ENCODE measurements at places on chromosomes 4 and X.
A peak's percentile ranks its signal among the peaks of the same experiment; 100 is the strongest.

- no peak for DNase-seq
Measured at GRCh38 chr4:25913056-25913850, 767 bp upstream of the SMIM20 start.

DNA sequence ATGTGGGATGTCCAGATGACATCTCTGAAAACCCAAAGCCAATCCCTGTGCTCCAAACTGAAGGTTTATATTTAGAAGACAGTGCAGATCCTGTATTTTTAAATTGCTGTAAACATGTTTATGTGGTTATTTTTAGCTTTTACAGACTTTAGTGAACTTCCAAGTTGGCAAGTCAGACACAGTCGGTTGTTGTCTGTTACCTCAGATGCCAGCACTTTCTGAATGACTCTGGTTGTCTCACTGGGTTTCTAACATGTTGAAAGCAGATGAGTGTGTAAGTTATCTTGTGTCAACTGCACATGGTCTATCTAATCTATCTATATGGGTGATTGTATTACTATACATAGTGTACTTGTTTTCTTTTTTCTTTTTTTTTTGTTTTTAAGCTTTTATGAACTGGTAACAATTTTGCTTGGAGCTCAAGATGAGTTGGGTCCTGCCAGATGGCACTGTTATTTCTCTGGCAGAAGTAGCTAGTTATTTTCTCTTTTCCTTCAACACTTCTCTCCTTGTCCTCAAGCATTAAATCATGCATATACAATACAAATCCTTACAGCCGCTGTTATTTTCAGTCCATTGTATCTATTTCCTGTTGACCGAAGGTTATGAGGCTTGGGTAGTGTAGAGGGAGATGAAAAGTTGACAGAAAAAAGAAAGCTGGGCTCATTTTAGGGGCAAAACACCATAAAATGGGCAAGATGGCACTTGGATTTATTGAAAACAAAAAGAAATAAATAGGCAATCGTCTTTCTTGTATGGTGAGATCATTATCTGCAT lies 66.3 kb downstream of the GAB1 start:
- no peak for DNase-seq

DNA sequence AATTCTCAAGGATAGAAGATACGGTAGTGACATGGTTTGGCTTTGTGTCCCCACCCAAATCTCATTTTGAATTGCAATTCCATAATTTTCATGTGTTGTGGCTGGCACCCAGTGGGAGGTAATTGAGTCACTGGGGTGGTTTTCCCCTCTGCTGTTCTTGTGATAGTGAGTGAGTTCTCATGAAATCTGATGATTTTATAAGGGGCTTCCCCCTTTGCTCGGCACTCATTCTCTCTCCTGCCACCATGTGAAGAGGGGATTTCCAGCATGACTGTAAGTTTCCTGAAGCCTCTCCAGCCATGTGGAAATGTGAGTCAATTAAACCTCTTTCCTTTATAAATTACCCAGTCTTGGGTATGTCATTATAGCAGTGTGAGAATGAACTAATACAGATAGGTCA lies 8.5 kb upstream of the SPANXN4 start:
- no peak for DNase-seq

GRCh38 chrX:50497114-50497513 lies 26.5 kb upstream of the DGKK start:
- DNase-seq, result no peak

DNA sequence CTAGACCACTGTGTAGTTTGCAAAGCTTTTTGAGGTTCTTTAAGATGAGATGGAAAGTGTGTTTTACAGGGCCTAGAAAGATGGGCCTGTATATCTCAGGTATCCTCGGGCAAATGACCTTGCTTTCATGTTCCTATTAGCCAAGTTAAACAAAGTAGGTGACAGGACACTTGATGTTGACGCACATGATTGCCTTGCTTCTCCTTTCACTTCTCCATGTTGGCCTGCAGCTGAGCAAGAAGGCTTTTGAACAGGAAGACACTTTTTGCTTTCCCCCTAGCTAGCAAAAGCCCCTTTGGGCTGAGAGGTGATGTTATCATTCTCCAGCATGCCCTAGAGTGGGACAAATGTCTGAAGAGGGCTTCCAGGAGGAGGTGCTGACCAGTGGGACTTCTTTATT lies 202.1 kb downstream of the GPC3 start:
- DNase-seq, result no peak

GRCh38 chr4:89422441-89422990 lies 114.9 kb upstream of the GPRIN3 start:
- no peak for DNase-seq

DNA sequence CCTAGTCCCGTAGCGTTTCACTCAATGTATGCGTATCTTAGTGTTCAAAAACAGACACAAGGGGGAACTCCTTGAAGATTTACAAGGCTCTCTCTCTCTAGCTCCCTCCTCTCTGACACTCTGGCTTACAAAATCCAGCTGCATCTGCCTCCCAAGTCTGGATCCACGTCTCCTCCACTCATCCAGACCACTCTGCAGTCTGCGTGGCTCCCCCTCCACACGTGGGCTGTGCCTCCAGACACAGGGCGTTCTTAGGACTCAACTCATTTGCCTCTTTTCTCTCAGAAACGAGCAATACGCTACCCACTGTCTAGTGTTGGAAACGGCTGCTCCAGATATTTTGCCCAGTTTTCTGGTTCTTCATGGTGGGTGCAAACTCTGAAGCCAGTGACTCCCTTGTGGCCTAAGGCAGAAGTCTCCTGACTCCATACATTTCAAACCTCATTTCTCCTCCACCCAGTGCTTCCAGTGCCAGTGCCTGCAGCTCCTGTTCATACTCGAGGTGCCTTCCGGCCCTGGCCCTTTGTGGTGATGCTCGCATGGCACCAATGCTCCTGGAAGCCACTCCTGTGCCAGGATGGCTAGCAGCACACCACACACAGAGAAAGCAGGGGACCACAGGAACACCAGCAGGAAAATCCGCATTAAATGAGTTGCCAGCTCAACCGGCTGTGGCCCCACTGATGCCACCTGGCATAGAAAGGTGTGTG lies 24.1 kb downstream of the NAT8L start:
- peak; percentile 30 for DNase-seq

- peak; percentile 91 for DNase-seq
Measured at GRCh38 chrX:153875391-153876111, 10.4 kb downstream of the L1CAM start.

DNA sequence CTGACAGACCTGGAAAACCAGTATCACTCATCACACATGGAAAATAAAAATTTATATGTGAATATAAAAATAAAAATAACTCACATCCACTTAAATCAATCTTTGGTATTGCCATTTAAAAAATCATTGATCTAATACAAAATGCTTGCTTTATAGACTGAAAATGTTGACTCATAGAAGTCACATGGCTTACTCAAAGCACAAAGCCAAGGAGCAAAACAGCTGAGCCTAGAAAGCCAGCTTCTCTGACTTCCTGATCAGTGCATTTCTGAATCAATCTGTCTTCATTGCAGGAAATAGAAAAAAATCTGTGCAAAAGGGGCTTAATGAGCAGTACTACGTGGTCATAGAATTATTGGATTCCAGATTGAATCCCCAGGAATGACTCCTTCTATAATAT lies 176.9 kb upstream of the HS3ST1 start:
- DNase-seq, result no peak

GRCh38 chrX:68846536-68846935 lies 17.7 kb downstream of the EFNB1 start:
- peak; percentile 87 for DNase-seq

DNA sequence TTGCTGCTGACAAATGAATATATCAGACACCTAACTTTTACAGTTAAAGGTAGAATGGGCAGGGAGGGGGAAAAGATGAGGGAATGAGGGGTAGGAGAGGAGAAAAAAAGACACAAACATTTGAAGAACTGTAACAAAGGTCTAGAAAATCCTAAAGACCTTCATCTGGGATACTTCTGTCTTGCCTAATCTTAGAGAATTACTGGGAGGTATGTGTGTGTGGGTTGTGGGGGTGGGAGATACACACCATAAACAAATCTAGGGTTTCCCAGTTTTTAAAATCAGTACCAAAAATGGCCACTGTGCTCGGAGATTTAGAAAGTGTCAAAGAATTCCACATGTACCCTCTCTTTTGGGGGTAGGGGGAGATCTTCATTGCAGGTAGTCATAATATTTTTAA lies 166.7 kb downstream of the SH3KBP1 start:
- DNase-seq, result no peak

- DNase-seq, result peak; percentile 62
Measured at GRCh38 chr4:100504086-100504874, 13.5 kb downstream of the EMCN start.

- DNase-seq, result no peak
Measured at GRCh38 chr4:125267630-125268029, 47.1 kb upstream of the FAT4 start.

- DNase-seq, result no peak
Measured at GRCh38 chr4:30536231-30536630, 183.9 kb upstream of the PCDH7 start.

DNA sequence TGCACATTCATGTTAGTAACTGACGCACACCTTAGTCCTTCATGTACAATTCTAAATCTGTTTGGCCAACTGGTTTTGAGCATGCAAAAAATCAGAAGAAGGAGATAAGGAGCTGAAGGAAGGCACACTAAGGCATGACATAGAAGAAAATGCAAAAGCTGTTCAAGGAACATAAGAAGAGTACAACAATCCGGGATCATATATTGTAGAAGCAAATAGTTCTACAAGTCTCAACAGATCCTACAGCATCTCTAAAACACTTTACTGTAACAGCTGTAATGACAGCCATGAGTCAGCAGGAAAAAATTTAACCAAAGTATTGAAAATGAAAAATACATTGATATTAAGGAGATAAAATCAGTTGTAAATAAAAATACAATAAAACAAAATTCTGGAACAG lies 57.7 kb downstream of the KLHL13 start:
- no peak for DNase-seq

DNA sequence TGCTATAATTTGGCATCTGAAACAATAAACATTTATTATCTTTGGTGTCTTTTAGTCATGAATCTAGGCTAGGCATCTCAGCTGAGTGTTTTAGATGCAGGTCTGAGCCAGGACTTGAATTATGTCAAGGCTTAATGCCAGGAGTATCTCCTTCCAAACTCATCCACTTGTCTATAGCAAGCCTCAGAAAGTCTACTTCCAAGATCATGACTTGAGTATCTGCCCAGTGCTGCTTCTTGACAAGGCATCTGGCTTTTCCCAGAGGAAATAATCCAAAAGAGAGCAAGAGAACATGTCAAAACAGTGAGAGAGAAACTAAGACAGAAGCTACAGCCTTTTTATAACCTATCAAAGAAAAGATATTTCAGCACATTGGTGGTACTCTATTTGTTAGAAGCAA lies 1052.1 kb upstream of the PCDH10 start:
- no peak for DNase-seq

- no peak for DNase-seq
Measured at GRCh38 chr4:140163029-140163810, 9.2 kb upstream of the MAML3 start.

DNA sequence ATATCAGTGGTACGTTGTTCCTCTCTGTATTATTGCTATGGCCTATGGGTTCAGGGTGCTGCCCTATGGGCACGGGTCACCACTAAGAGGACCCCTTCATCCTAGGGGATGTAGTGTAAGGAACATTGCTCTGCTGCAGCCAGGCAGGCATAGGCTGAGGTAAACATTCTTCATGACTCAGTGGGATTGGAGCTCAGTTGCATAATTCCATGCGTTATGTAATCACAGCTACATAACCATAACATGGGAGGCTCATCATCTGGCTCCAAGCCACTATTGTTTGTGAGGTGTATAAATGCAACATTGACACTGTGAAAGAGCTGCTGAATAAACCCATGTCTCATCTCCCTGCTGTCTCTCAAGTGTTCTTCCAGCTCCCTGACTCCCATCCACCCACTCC lies 375.2 kb downstream of the MAGEE1 start:
- DNase-seq, result no peak

- peak; percentile 89 for DNase-seq
Measured at GRCh38 chrX:43949669-43950068, 23.5 kb downstream of the NDP start.

- no peak for DNase-seq
Measured at GRCh38 chr4:88597970-88598660, 5.8 kb downstream of the HERC3 start.

GRCh38 chr4:16752150-16752549 lies 146.3 kb downstream of the LDB2 start:
- no peak for DNase-seq

- no peak for DNase-seq
Measured at GRCh38 chr4:2068198-2068470, 9.0 kb downstream of the NAT8L start.

- DNase-seq, result no peak
Measured at GRCh38 chr4:40722576-40723161, 27.1 kb upstream of the NSUN7 start.

- no peak for DNase-seq
Measured at GRCh38 chr4:13133700-13134099, 350.4 kb downstream of the RAB28 start.

DNA sequence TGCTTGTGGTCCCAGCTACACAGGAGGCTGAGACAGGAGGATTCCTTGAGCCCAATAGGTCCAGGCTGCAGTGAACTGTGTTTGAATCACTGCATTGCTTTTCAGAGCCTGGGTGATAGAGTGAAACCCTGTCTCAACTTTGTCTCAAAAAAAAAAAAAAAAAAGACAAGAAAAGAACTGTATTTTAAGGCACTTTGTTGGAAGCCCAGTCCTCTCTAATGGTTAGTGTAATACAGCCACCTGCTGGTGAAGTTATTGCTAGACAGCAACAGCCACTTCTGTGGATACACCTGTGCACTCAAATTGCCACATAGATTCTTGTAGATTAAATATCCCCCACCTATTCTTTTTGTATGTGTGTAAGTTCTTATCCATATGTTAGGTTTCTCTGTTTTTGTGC lies 10.1 kb upstream of the FGG start:
- no peak for DNase-seq

GRCh38 chr4:11628093-11628725 lies 199.5 kb upstream of the HS3ST1 start:
- DNase-seq, result no peak
